ENCODE measurements at places on chromosomes 4 and X.

DNA sequence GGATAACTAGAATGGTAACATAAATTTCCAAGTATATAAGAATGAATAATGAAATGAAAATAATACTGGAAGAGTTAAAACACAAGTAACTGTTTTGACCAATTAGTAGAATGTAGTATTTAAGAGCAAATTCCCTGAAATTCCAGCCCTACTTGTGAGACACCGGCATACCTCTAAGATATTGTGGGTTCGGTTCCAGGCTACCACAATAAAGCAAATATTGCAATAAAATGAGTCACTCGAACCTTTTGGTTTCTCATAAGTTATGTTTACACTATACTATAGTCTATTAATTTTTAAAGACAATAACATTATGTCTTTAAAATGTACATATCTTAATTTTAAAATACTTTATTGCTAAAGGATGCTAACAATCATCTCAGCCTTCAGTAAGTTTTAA lies 15.2 kb upstream of the IQCM start:
- DNase-seq: no peak

- no peak for DNase-seq
These were observed 115.9 kb upstream of the TEX13D start for GRCh38 chrX:124216396-124217115.

DNA sequence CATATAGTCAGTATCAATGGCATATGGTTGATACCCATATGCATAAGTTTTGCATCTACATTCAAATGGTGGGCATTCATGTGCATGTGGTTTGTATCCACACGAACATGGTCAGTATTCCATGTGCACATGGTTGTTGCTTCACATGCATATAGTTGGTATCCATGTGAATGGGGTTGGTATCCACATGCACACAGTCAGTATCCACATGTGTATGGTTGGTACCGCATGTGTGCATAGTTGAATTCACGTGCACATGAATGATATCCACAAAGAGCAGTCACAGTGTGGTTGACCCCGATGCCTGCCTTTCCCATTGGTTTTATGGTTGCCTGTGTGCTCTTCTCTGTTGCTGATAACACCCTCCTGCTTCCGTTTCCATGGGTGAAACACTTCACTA lies 427.9 kb downstream of the STIM2 start:
- DNase-seq: no peak

DNA sequence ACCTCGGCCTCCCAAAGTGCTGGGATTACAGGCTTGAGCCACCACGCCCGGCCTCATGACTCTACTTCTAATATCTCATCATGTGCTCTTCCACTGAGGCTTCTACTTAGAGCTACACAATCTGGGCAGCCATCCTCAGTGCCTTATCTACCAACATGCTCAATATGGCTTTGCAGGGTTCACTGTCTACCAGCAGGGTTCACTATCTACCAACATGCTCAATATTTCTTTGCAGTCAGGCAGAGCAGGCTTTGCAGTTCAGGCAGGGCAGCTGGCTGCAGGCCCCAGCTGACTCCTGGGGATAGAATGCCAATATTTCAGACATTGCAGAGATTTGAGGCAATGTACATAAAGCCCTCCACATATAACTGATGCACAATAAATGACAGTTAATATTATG lies 47.5 kb downstream of the PKD2 start:
- DNase-seq: no peak

DNA sequence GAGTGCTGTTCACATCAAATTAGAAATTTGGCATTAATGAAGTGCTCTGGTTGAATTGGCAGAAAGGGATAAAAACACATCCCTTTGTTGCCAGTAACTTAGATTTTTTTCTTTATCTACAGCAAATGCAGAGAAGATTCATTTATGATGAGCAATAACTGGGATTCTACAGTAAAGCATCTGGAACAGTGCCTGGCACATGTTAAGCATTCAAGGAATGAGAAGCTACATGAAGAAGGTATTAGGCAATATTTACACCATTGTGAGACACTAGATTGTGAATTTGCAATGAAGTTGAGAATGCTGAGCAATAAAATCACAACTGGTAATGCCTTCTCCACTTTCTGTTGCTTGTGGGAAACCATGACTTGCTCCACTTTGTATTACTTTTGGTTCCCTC lies 33.5 kb downstream of the PCDH19 start:
- no peak for DNase-seq

DNA sequence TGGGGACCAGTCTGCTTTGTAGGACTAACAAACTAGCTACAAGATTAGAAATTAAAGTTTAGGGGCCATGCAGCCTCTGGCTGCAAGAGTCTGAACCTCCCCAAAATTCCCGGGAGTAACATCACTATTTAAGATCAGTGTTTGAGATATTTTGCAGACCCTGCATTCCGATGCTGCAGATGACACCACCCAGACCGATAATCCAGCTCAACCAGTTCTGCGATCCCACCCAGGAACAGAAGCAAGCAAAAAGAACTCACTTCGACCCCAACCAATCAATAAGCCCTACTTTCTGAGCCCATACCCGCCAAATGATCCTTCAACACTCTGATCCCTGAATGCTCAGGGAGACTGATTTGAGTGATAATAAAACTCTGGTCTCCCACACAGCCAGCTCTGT lies 877.8 kb downstream of the FAT4 start:
- no peak for DNase-seq

DNA sequence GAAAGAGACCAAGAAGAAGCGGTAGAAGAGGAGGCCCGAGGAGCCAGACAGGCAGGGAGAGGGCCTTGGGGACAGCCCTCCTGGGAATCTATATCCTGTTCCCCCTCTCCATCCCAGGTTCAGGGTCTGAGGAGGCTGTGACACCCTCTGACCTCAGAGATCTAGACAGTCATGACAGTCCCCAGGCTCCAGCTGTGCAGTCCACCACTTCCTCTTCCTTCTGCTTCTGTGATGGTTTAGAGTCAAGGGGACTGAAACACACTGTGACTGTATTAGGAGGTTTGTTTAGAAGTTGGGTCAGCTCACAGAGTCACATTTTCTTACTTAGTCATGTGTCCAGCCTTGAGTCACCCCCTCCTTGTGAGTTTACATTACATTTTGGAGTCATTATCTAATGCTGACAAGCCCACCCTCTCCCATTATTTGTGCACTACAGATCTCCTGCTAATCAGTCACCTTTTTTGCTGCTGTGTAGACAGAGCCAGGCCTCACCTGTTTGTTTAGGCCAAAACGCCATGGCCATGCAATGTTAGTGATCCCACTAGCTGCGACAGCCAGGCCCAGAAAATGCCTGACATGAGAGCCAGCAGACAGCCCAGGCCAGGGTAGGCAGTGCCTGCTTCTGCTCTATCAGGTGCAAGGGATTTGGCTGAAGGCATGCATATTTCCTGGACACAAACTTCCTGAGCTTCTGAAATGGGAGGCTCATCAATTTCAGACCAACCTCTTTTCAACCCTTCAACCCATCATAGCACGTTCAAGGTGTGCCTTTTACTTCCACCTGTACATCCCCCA lies 26.0 kb downstream of the MANBA start:
- no peak for DNase-seq

- DNase-seq: no peak
These were observed 52.2 kb downstream of the FRYL start for GRCh38 chr4:48727666-48728459.

- DNase-seq: peak; percentile 73
These were observed 18.7 kb upstream of the TMEM192 start for GRCh38 chr4:165131247-165131832.

- no peak for DNase-seq
These were observed 9.9 kb upstream of the AKAP14 start for GRCh38 chrX:119885554-119886428.

DNA sequence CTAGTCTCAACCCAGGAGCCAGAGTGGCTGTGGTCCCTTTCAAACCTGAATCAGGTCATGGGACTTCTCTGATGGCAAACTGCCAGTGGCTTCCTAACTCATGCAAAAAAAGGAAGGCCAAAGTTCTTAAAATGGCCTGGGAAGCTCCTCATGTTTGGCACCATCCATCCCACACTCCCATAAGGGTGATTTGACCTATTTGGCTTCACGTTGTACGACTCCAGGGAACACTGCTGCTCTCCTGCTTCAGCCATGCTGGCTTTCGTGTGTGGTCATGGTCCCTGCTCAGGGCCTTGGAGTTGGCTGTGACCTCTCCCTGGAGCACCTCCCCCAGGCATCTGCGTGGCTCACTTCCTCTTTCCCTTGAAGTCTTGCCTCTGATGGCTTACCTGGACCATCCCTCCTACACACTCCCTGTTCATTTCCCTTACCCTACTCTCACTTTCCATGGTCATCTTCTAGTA lies 12.8 kb upstream of the TMSB4X start:
- no peak for DNase-seq

DNA sequence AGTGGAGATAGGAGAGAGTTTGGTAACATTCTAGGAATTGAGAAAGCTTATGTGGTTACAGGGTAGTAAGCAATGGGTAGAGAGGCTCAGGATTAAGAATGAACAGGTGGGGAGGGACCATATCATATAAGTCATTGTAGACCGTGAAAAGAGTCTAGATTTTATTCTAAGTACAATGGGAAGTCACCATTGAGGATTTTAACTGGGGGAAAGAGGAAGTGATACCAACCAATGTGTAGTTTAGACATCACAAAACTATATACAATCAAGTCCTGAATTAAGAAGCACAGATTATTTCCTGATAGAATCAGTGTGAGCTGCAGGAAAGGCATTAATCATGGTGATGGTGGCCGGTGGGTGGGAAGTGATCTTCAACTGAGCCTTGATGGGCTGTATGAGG lies 178.3 kb upstream of the ZIC3 start:
- DNase-seq: no peak
